Frontal cortex (tissue), 4 donors: ENCODE measurements at places on chromosomes 4 and X. TPM values are rescaled to one million over a fixed set of nuclear protein-coding genes. Genes with fewer than 3 reads are reported as not detected.

DNA sequence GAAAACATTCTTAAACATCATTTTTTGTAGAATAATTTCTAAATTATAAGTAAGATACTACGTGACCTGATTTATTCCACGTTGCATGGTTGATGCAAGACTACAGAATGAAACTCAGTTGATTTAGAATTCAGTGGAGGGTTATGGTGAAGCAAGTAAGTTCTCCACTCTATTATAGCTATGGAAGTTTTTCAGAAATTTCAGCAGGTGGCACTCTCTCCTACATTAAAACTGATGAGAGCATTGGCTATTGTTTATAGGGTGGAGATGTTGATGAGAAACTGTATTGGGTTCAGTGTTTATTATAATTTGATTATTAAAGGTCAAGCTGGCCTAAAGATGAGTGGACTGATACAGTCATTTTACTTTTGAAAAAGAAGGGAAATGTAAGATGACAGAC lies 88.0 kb downstream of the FNIP2 start:
- DNase-seq = peak; percentile 32

Gene RHOH
- 0.41 TPM for total RNA-seq

Gene MAGED4
- 120 TPM for total RNA-seq

Gene ANXA3
- total RNA-seq = 5.7 TPM

DNA sequence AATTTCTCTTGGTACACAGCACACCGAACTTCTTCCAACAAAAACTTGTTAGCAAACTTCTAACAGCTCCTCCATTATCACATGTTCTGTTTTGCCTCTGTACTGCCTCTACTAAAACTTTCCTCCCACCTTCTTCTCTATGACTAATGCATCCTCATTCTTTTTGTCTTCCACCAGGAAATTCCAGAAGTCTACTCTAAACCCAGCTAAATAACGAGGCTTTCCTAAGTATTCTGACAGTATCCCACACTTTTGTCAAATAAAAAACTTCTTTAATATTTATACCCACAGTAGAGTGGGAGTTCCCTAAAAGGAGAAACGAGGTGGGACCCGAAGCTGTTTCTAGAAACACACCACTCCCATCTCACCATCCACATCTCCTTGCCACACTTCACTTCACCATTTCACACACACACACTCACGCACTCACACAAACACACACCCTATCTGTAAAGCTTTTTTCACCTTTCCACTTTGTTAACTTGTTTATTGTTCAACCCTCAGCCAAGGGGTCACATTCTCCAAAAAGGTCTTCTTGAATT lies 280.3 kb downstream of the ARAP2 start:
- no peak for DNase-seq

DNA sequence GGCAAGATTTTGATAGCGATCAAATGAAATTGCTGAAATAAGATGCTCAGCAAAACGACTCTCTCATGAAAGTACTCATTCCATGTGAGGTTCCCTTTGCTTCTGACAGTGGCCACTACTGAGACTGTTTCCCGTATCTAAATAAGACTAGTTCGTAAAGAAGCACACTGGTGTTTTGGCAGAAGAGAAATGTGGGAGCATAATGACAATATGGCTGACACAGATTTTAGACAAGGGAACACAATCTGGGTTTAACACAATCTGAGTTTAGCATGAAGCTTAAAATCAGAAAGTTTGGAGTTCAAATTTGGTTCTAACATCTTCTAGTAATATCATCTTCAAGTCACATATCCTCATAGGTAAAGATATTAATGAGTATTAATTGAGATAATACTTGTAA lies 13.7 kb downstream of the GABRA4 start:
- no peak for DNase-seq

DNA sequence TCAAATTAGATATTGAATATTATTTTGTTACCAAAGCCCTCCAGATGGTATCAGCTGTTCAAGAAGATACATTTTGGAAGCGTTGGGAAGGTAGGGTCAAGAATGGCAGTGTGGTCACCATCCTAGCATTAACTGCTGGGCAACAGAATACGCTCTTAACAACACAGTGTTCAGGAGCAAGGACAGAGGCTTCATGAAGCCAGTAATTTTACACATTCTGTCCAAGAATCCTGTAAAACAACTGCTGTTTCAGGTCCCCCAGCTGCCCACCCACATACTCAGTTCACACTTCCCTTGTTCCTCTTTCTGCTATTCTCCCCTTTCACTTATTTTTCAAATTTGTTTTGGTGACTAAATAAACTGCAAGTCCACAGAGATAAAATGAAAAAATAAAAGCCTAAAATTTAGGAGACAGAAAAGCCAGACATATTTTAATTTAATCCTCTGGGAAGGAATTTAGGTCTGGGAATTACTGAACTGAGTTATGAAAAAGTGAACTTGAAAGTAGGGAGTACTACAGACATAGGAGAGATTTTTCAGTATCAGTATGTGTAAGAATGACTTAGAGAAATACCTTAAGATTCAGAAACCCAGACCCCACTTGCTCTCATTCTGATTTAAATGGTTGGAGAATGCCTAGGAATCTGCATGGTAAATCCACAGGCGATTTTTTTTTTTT lies 406.7 kb downstream of the MAPK10 start:
- DNase-seq = no peak

GRCh38 chr4:123649645-123650391 lies 253.2 kb downstream of the SPRY1 start:
- no peak for DNase-seq

- DNase-seq = no peak
These were observed 1.5 kb downstream of the NIPAL1 start for GRCh38 chr4:48018112-48018511.

GRCh38 chr4:97215409-97215941 lies 927.8 kb downstream of the STPG2 start:
- no peak for DNase-seq

GRCh38 chrX:111465669-111466068 lies 45.8 kb upstream of the SERTM2 start:
- no peak for DNase-seq

- no peak for DNase-seq
These were observed 152.3 kb downstream of the CBR4 start for GRCh38 chr4:168857546-168858314.

DNA sequence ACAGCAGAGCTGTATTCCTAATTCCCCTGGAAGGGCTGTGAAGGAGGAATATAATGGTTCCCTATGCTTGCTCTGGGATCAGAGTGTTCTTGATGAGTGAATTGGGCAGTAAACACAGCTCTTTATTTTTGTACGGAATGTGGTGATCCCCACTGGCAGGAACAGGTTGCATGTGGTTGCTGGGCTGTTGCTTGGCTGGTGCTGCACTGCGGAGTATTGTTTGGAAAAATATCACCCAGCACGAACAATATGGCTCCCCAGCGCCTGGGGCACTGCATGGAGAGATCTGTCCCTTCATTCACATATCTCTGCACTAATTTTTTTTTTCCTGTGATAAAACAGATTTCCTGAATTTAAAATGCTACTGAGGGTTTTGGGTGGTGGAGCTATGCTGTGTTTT lies 119.7 kb downstream of the MGST2 start:
- DNase-seq = no peak

DNA sequence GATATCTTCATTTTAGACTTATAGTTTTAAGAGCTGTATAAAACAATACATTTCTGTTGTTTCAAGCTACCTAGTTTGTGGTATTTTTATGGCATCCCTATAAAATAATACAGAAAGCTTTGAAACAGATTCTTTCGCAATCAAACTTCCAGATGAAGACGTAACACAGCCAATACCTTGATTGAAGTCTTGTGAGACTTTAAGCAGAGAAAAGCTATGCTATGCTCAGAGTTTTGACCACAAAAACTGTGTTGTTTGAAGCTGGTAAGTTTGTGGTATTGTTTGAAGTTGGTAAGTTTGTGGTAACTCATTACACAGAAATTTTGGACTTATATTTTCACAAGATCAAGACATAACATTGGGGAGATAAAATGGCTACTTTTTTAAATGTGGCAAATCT lies 201.8 kb upstream of the UGT8 start:
- no peak for DNase-seq

GRCh38 chrX:120664081-120664480 lies 34.2 kb upstream of the C1GALT1C1 start:
- DNase-seq = no peak

- no peak for DNase-seq
These were observed 169.9 kb downstream of the BANK1 start for GRCh38 chr4:101960431-101960830.

- no peak for DNase-seq
These were observed 152.7 kb downstream of the ANTXR2 start for GRCh38 chr4:79920163-79920853.

Gene EIF1AX
- total RNA-seq = 91.7 TPM

DNA sequence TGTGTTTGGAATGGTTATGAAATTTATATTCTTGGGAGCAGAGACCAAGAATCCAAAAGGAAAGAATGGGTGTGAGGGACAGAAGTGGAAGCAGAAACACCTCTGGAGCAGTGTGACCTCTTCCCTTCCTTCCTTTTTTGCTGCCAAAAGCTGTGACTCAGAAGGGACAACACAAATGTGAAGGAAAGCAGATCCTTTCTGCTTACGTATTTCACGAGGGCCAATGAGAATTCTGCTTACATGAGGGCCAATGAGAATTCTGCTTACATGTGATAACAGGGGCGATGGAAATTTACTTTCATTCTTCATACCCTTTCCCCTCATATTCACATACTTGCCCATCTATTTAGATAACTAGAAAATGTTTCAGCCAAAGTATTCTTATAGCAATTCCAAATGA lies 404.6 kb downstream of the PRDM5 start:
- no peak for DNase-seq

Gene ADAM29
- total RNA-seq = 0.41 TPM

Gene MEPE
- total RNA-seq = 1.2 TPM

Gene BGN
- 1.6 TPM for total RNA-seq

- DNase-seq = no peak
These were observed 32.1 kb upstream of the GK start for GRCh38 chrX:30620980-30621618.

GRCh38 chr4:77347351-77347966 lies 190.5 kb downstream of the CCNG2 start:
- DNase-seq = no peak

GRCh38 chrX:114272096-114272686 lies 311.7 kb upstream of the HTR2C start:
- no peak for DNase-seq

- no peak for DNase-seq
These were observed 763.7 kb downstream of the PDHA2 start for GRCh38 chr4:96603641-96604040.

DNA sequence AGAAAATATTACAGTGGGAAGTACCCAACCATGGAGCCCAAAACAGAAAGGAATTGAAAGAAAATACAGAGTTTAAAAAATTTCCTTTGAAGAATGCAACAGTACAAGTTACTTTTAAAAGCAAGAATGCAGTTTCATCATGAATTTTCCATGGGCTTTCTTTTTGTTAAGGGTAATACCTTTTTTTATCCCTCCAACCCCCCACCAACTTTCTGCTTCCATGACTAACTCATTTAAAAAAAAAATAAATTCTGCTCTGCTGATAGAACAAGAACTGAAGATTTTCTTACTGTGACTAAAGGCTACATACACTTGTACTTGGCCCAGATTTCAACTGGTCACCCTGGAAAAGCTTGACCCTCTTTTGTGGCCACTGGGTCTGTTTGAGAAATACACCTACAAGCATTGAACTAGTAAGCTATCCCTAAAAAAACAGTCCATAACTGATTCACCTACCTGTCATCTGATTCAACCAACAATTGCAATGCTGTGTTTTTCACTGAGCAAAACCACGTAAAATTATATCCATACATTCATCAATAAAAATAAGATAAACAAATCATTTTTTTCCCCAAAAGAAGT lies 214.2 kb downstream of the NSUN7 start:
- DNase-seq = no peak

Gene PPARGC1A
- 4.5 TPM for total RNA-seq

Gene TLR8
- under 0.01 TPM for total RNA-seq

GRCh38 chr4:111510535-111510934 lies 634.7 kb upstream of the FAM241A start:
- no peak for DNase-seq

GRCh38 chrX:128816919-128817318 lies 706.4 kb downstream of the SMARCA1 start:
- DNase-seq = no peak

DNA sequence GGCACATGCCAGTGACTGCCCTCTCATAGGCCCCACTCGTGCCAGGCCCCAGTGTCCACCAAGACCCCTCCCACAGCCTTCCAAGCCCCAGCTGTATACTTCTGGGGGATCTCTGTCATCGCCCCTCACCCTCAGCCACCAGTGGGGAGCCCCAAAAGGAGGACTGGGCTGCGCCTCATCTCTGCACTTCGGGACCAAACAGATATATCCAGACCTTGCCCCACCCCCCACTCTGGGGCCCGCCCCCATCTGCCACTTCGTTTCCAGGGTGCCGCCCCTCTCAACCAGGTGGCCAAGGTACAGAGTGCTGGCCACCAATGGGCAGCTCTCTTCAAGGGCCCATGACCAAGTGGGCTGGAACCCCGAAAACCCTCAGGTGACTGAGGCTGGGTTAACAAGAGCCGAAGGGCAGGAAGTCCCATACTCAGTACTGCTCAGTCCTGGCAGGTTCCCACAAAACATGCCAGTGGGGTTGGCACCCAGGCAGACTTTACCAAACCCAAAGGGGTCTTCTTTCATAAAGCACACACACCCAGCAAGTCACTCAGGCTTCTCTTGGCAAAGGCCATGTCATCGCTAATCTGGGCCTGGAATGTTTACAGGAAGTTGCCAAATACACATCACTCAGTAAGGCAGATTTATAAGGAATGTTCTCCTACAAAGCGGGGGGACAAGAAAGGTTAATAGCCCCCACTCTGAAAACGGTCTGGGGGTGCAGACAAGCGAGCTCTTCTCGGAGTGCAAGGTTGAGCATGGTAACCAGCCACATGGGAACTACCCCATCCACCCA lies 4.4 kb downstream of the ZFYVE28 start:
- no peak for DNase-seq

DNA sequence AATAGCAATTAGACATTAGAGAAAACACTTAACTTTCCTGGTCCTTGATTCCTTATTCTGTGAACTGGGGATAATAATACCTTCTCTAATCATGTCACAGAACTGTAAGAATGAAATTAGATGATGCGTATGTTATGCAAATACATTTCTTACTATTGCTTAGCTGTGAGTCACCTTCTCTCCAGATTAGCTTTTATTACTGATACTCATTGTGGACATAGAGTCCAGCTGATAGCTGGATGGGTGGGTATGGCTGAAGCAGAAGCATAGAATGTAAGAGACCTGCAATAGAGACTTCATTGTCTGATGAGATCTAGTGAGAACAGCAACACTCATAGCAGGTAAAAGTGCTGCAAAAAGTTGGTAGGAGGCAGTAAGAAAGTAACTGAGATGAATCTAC lies 437.2 kb upstream of the ZFP42 start:
- no peak for DNase-seq

GRCh38 chrX:24339911-24340310 lies 20.5 kb upstream of the SUPT20HL1 start:
- no peak for DNase-seq

Gene CLTRN
- total RNA-seq = 0.41 TPM

Gene RFC1
- 55.0 TPM for total RNA-seq

Gene CPLX1
- total RNA-seq = 1.2 TPM

DNA sequence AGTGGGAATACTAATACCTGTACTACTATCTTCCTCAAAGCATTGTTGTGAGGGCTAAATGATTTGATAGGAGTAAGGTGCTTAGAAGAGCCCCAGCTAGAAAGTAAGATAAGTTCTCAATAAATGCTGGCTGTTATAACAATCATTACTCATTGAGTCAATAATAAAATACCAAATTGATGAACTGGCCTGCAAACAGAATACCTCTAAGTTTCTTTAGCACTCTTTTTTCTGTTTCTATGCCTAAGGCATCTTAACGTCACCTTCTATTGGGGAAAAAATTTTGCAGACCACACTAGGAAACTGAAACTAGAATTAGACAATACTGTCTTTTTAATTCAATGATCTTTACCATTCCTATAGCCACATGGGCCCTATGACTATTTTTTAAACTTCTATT lies 1.2 kb downstream of the CLTRN start:
- DNase-seq = no peak
